Progenitor cell of endocrine pancreas (in vitro differentiated cells): ENCODE measurements at places on chromosomes 5 and 9.

- no peaks in the 10 kb centered on the region for H3K27me3 ChIP-seq
- H3K27ac ChIP-seq, result no peak overlapping the region
- no peaks in the 10 kb centered on the region for H3K36me3 ChIP-seq
- H3K4me1 ChIP-seq, result peaks cover 6% of the 10 kb centered on the region
Observed at GRCh38 chr5:122996091-122996490, 40.4 kb downstream of the PPIC start.

DNA sequence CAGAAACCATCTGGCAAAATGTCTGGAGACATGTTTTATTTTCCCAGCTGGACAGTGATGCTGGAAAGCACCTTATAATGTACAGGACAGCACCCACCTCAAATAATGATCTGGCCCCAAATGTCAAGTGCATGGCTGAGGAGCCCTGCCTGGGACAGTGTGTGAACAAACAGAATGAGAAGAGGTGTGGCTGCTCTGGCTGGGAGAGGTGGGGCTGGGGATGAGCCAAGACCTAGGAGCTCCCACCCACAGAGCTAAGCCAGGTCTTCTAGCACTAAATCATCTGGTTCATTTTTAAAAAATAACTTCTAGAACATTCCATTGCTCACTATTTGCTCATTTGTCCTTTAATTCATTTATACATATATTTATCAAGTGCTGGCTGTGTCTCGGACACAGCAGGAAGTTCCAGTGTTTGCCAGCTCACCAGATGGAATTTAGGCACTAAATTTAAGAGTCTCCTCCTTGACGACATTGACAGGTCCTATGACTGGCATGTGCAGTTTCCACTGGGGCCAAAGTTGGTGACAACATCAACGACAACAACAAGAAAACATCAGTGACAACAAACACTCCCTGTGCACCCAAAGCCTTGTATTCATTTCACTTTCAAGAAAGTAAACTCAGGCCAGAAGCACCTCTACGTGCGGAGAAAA is 59.1 kb downstream of the GTF3C4 start:
- H3K36me3 ChIP-seq, result no peaks in the 10 kb centered on the region
- no peak overlapping the region for H3K4me3 ChIP-seq
- H3K4me1 ChIP-seq, result no peaks in the 10 kb centered on the region

- H3K4me1 ChIP-seq, result no peaks in the 10 kb centered on the region
- DNase-seq, result no peak
- no peaks in the 10 kb centered on the region for H3K36me3 ChIP-seq
- no peak overlapping the region for H3K4me3 ChIP-seq
- H3K27me3 ChIP-seq, result no peaks in the 10 kb centered on the region
Observed at GRCh38 chr5:173808079-173808808, 79.9 kb upstream of the CPEB4 start.

GRCh38 chr5:50763351-50763750 is 96.9 kb downstream of the PARP8 start:
- H3K36me3 ChIP-seq, result peaks cover 1% of the 10 kb centered on the region
- no peaks in the 10 kb centered on the region for H3K4me1 ChIP-seq

GRCh38 chr9:89428901-89429890 is 68.7 kb downstream of the SEMA4D start:
- H3K27me3 ChIP-seq, result no peaks in the 10 kb centered on the region
- no peak overlapping the region for H3K4me3 ChIP-seq
- H3K27ac ChIP-seq, result no peak overlapping the region
- H3K36me3 ChIP-seq, result peaks cover 3% of the 10 kb centered on the region

- no peaks in the 10 kb centered on the region for H3K4me1 ChIP-seq
- H3K4me3 ChIP-seq, result no peak overlapping the region
- no peak overlapping the region for H3K27ac ChIP-seq
- no peak for DNase-seq
- peaks cover 22% of the 10 kb centered on the region for H3K36me3 ChIP-seq
Observed at GRCh38 chr9:114343471-114344187, 14.0 kb downstream of the ORM2 start.

- H3K4me3 ChIP-seq, result no peak overlapping the region
- peaks cover 60% of the 10 kb centered on the region for H3K27me3 ChIP-seq
- H3K36me3 ChIP-seq, result no peaks in the 10 kb centered on the region
- H3K27ac ChIP-seq, result no peak overlapping the region
Observed at GRCh38 chr9:126125177-126125576, 201.5 kb upstream of the MVB12B start.

DNA sequence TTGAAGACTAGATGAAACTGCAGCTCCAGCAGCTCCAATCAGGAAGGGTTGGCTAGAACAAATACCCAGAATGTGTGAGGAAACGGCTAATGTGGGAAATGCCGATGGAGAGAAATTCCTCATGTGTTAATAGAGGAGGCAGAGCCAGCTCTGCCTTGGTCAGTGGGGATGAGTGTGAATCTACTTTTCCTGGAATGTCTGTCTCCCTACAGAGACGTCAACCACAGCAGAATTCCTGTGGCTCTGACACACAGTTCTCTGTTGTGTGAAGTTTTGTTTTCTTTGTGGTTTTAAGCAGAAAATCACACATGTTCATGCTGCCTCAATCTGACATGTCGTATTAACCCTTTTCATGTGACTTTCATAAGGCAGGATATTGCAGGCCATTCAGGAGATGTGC is 476.6 kb upstream of the WWC1 start:
- DNase-seq, result no peak
- no peaks in the 10 kb centered on the region for H3K27me3 ChIP-seq
- peaks cover 22% of the 10 kb centered on the region for H3K4me1 ChIP-seq
- no peak overlapping the region for H3K27ac ChIP-seq

DNA sequence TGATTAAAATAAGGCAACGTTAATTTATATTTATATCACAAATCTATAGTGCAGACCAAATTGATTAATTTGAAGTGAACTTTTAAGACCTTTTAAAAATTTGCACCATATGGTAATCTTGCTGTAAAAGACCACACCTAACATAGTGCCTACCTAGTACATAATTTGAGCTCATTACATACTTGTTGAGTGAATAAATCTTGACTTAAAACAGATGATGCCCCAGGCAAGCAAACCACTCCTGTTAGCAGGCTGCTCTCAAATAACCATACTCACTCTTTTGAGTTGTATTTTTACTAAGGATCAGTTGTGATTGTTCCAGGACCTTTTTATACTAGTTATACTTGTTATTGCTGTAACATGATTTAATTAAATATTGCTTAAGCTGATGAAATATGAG is 27.2 kb downstream of the CMYA5 start:
- peaks cover 5% of the 10 kb centered on the region for H3K36me3 ChIP-seq
- no peak overlapping the region for H3K4me3 ChIP-seq
